Adipocyte (in vitro differentiated cells): ENCODE measurements at places on chromosomes 7 and 10.
A peak's percentile ranks its signal among the peaks of the same experiment; 100 is the strongest.

DNA sequence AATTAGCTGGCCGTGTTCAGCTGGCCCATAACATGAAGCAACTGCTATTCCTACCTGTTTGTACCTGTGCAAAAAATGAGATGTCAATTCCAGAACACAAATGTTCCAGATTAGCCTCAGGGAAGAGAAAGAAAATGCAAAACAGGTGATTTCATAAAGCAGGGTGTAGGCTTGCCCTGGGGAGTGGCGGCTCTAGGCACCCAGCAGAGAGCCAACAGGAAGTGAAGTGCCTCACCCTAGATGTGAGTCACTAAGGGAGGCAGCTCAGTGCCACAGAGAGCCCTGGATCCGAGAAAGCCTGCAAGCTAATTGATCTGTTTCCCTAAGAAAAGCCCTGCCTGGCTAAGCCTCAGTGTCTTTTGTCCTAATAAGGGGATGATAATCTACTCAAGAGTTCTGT is 240.0 kb downstream of the ARHGAP21 start:
- peak; percentile 56 for DNase-seq

GRCh38 chr10:131061216-131061615 is 250.3 kb downstream of the TCERG1L start:
- DNase-seq: no peak

- no peak for DNase-seq
Observed at GRCh38 chr10:71084061-71084817, 128.1 kb upstream of the UNC5B start.

DNA sequence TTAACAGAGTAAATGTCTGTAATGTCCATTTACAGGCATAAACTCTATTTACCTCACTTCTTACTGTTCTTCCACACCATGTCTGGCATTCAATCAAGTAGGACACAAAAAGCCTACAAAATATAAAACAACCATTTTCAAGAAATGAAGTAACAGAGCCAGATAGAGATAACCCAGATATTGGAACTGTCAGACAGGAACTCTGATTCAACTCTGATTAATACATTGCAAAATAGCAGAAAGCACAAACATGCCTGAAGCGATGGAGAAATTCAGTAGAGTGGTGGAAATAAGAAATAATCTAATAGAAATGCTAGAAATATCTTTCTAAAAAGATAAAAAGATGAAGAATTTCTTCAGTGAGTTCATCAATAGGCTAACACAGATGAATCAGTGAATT is 964.4 kb downstream of the PCDH15 start:
- DNase-seq: no peak

GRCh38 chr10:14645239-14645960 is 129.3 kb downstream of the FAM107B start:
- no peak for DNase-seq

DNA sequence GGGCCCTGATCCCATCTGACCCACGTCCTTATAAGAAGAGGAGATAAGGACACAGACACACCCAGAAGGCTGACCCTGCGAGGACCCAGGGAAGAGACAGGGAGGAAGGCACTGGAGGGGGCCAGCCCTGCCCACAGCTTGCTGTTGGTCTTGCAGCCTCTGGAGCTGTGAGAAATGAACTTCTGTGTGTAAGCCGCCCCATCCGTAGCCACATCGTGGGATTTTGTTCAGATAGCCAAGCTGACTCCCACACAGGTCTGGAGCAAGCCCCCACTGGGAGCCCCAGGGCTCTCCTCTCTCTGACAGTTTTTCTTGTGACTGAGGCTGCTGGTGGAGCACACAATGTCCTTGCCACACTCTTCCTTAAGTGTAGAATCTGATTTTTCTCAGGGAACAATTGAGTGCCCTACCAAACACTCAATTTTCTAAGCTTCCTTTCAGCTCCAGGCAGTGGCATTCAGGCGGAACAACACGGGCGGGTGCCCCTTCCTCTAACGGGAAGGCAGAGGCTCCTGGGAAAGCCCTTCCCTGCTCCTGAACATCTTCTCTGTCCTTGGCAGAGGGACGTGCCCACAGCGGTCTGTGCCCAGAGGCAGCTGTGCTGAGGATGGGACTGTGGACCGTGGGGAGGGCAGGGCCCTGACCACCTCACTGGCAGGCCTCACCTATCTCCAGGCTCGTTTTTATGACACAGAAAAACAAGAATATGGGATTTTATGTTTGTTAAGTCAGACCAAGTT is 160.6 kb upstream of the SHH start:
- DNase-seq: no peak

DNA sequence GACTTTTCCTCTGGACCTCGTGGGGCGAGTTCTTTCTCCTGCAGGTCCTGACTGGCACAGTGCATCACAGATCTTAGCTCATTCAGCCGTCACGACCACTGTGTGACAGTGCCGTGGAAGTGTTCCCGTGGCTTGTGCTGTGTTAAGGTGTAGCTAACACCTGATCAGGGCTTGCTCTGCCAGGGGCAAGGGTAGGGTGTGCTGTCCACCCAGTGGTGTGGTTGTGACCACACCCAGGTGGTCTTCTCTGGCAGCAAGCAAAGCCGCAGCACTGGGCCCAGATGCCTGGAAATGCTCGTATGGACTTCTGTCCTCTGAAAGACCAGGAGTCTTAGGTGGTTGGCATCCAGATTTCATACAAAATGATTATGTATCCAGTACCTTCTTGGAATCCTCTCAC is 86.2 kb downstream of the GLRX3 start:
- no peak for DNase-seq

- no peak for DNase-seq
Observed at GRCh38 chr7:66099232-66099550, 15.5 kb upstream of the CRCP start.

GRCh38 chr10:87534173-87534858 is 29.6 kb downstream of the MINPP1 start:
- DNase-seq: no peak

- no peak for DNase-seq
Observed at GRCh38 chr10:1947464-1948003, 210.2 kb upstream of the ADARB2 start.

- DNase-seq: no peak
Observed at GRCh38 chr7:112286250-112287086, 80.0 kb downstream of the ZNF277 start.

- no peak for DNase-seq
Observed at GRCh38 chr10:103557455-103557854, 64.0 kb downstream of the NEURL1 start.

- no peak for DNase-seq
Observed at GRCh38 chr10:83222832-83223742, 916.2 kb upstream of the GHITM start.

DNA sequence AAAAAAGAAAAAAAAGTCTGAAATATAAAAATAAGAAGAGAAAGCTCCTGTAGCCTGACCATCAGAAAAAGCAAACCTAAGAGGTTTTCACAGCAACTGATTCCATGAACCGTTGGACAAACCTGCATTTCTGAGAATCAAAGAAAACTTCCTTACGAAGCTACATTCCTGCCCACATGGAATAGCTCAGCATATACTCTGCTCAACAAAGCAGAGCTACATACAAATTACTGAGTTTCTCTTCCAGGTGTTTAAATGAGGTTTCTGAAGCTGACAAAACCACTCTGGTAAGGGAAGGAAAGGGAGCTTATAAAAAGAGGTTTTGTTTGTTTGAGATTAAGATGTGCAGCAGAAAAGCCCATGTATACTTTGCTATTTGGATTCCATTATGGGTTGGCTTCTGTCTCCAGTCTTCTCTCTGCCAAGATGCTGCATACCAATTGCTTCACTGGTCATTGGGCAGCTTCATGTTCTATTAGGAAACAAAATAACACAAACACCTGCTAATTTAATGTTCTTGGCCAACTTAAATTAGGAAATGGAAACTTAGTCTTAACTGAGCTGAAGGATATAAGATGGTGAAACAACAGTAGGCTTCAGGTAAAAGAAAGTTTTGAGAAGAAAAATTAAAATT is 314.1 kb downstream of the LRRTM3 start:
- peak; percentile 16 for DNase-seq

GRCh38 chr7:42739638-42740037 is 172.2 kb downstream of the C7orf25 start:
- DNase-seq: no peak

DNA sequence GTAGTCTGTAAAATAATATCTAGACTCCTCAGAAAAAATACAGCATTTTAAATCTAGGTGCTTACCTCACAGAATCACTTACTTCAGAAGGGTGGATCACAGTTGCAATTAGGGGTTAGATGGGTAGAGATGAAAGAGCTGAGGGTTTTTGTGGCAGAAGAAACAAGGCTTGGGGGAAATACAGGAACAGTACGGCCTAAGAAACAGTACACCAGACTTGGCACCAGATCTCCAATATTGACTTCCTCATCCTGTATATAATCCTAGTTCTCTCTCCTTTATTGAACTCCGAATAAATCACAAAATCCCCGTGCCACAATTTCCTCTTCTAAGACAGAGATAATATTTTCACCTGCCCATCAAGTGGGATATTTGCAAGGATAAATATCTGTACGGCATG is 14.3 kb downstream of the CEP41 start:
- DNase-seq: no peak

- no peak for DNase-seq
Observed at GRCh38 chr10:118904286-118904685, 125.2 kb upstream of the NANOS1 start.

DNA sequence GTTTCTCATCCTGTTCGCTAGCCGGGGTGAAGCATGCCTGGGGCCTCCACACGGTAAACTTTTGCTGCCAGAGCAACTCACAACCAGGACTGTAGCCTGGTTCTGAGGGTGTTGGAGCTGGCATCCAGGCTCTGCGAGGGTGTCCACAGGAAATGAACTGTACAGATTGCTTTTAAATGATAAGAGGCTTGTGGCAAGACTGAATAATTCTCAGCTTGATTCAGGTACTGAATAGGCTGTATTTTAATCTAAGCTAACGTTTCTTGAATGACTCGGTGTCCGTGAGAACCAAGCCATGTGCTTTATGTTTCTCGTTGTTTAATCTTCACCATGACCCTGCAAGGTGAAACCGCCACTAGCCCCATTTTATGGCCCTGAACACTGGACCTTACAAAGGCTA is 49.3 kb downstream of the EEPD1 start:
- DNase-seq: no peak

DNA sequence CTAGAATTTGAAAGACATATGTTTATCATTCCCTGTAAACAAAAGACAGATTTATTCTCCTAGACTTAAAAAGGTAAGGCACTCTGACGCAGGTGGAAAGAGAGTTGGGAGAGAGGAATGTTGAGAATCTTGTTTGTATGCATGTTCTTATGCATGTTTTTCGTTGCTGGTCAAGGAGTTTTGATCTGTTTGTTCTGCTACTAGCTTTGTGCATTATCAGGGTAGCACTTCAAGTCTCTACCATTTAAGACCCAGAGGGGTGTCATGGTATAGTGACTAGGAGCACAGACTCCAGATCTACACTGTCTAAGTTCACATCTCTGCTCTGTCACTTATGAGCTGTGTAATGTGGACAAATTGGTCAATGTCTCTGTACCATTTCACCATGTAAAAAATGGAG is 200.2 kb upstream of the FZD1 start:
- DNase-seq: no peak
